Stimulated activated CD8-positive, alpha-beta memory T cell treated with anti-CD3 and anti-CD28 coated beads, Interleukin-2, amount 100 ng/mL, for 1 hour (primary cell): ENCODE measurements at places on chromosomes 12 and 14.

DNA sequence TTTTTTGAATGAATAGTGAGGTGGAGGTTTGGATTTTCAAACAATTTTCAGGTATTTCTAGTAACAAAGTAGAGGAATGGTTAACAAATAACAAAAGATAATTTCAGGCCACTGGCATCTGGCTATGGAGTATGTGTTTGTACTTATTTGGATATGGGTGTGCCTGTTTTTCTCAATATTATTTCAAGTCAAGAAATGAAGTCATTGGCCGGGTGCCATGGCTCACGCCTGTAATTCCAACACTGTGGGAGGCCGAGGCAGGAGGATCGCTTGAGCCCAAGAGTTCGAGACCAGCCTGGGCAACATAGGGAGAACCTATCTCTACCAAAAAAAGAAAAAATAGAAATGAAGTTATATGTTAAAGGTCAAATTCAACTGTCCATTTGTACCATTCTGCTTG lies 13.9 kb downstream of the SLC35E3 start:
- DNase-seq, result no peak

GRCh38 chr12:2334689-2335088 lies 281.9 kb downstream of the CACNA1C start:
- DNase-seq, result no peak

DNA sequence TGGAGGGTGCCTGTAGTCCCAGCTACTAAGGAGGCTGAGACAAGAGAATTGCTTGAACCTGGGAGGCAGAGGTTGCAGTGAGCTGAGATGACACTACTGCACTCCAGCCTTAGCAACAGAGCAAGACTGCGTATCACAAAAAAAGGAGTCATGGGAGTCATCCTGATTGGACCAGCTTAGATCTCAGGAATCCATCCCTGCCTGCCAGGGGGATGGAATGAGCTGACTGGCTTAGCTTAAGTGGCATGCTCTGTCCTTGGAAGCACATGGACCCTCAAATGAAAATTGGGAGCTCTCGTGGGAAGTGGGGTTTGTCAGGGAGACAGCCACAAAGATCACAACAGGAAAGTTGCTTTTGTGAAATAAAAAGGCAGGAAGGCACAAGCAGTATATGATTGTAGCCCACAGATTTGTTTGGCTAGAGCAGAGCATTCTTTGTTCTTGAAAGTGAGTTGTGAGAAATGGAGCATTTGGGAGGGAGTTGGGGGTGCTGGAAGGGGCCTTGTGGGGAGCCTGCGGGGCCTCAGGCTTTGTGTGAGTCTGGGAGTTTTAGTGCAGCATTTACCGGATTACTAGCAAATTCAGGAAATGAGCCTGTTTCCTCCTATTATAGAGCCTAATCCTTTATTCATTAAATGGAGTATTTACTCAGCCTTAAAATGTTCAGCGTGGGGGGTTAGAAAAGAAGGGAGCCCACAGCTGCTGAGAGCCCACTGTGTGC lies 30.7 kb downstream of the DGLUCY start:
- no peak for DNase-seq

DNA sequence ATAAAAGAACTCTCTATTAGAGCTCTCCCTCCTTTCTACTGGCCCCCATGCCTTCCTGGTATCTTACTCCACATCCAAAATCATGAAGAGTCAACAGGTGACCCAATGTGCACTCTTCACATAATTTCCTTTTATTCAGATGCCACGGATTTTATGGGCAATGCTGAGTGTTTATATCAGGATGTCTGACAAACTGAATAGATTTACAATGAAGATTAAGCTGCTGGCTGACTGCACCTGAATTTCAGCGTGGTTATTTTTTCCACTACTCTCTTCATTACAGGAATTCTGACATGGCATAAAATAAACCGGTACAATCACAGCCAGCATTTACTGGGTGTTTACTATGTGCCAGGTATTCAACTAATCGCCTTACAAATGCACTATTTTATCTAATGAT lies 29.4 kb upstream of the CERS5 start:
- no peak for DNase-seq

DNA sequence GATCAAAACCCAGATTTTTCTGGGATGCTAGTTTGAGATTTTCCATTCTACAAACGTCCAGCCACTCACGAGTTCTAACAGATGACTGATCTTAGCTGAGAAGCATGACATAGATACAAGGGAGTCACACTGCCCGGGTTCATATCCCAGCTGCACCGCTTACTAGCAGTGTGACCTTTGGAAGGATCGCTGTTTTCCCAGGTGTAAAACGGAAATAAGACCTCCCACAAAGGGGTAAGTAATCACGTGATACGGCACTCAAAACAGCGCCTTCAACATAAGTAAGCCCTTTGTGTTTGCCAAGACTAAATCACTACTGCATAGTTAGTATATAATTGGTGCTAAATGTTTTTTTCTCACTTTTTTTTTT lies 624 bp upstream of the PWP1 start:
- DNase-seq, result no peak

GRCh38 chr14:24377126-24377525 lies 9.1 kb downstream of the NFATC4 start:
- no peak for DNase-seq

GRCh38 chr12:107108995-107109508 lies 15.7 kb upstream of the CRY1 start:
- DNase-seq, result no peak
